ENCODE measurements at places on chromosomes 13 and 19.

- DNase-seq: no peak
Observed at GRCh38 chr13:44031555-44031954, 151.9 kb downstream of the LACC1 start.

- DNase-seq: no peak
Observed at GRCh38 chr13:101429733-101430132, 13.4 kb upstream of the NALCN start.

- no peak for DNase-seq
Observed at GRCh38 chr13:79674765-79675515, 194.0 kb downstream of the NDFIP2 start.

GRCh38 chr19:51365211-51365964, 800 bp downstream of the ETFB start:
- peak; percentile 33 for DNase-seq

DNA sequence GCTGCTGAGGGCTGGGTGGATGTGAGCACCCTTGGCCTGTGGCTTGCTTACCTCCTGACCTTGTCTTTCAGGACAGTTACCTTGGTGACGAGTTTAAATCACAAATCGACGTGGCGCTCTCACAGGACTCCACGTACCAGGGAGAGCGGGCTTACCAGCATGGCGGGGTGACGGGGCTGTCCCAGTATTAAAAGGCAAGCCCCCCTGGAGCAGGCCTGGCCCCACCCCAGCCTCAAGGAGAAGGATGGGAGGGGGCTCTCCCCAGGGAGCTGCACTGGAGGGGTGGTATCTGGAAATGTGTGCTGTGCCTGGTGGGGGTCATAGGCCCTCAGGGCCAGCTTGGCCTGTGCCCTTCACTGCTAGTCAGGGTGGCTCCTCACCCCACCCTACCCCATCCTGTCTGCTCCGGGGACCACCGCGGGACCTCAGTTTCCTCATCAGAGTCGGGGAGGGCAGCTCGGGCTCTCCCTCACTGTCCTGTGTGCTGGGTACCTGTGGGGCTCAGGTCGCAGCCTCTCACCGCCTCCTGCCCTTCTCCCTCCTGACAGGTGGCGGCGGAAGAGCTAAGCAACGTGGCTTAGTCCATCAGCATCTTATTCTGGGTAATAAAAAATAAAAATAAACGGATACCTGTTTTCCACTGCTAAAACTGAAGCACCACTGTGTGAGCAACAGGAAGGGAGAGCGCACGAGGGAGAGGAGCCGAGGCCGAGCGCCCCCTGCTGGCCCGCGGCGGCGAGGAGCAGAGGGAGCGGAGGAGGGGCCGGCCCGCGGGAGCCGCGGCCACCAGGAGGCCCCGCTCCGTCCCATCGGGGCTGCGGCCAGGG, 29.8 kb downstream of the CERS1 start:
- DNase-seq: peak; percentile 48

GRCh38 chr19:54096617-54097106, 3.9 kb downstream of the OSCAR start:
- DNase-seq: peak; percentile 71

DNA sequence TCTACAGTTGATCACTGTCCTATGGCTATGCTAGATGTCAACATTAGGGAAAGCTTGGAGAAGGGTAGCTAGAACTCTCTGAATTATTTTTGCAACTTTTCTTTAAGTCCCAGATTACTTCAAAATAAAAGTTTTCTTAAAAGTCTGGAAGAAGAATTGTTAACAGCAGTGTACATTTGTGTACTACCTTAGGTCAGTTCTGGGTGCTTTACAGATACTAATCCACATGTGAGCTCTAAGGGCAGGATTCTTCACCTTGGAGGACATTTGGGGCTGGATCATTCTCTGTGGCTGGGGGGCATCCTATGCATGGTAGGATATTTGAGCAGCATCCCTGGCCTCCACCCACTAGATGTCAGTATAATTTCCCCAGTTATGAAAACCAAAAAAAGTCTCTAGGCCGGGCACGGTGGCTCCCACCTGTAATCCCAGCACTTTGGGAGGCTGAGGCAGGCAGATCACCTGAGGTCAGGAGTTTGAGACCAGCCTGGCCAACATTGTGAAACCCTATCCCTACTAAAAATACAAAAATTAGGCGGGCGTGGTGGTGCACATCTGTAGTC, 2.8 kb downstream of the BRME1 start:
- peak; percentile 31 for DNase-seq

DNA sequence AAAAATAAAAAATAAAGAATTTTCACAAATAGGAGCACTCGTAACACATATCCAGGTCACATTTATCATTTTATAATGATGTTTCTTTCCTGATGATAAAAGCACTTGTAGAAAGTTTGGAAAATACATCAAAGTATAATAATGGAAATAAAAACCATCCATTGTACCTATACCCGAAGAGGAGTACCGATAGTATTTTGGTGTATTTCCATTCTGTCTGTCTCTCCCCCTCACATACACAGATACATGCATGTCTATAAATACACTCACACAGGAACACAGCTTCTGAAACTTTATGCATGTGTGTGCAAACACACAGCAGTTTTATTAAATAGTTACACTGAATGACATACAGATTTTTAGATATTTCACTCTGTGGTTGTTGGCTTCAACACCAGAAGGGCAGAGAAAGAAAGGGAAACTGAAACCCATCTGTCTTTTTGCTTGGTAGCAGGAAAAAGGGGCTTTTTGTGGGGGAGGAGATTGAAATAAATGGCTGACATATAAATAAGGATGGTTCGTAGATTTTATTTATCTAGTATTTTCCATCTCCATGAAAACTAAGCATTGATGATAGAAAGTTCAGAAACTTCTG, 114.8 kb downstream of the LRCH1 start:
- DNase-seq: no peak

- DNase-seq: no peak
Observed at GRCh38 chr13:34772206-34772605, 169.9 kb upstream of the NBEA start.

DNA sequence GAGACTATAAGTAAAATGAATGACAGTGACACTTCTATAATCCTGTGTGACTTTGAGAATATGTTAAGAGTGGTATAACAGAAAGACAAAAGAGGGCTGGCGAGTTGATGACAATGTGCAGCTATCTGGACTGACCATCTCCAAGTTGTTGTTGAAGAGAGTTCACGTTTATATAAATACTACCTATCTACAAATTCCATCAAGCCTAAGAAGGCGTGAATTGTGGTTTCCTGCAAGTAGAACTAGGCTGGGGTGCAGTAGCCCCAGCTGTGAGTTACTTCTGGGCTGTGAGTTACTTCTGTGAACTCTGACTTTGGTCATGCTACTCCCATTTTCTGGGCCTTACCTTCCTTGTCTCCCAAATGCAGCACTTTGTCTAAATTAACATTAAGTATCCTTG, 561.0 kb downstream of the TBC1D4 start:
- DNase-seq: no peak

- no peak for DNase-seq
Observed at GRCh38 chr13:98203646-98204326, 26.7 kb upstream of the RNF113B start.

Measured in HL-60 (cell line).